ENCODE measurements at places on chromosomes 16 and 17.
A peak's percentile ranks its signal among the peaks of the same experiment; 100 is the strongest.

GRCh38 chr17:17548044-17548443 is 43.5 kb downstream of the PEMT start:
- DNase-seq, result no peak

- DNase-seq, result no peak
Measured at GRCh38 chr16:62939687-62940086, 903.4 kb upstream of the CDH8 start.

DNA sequence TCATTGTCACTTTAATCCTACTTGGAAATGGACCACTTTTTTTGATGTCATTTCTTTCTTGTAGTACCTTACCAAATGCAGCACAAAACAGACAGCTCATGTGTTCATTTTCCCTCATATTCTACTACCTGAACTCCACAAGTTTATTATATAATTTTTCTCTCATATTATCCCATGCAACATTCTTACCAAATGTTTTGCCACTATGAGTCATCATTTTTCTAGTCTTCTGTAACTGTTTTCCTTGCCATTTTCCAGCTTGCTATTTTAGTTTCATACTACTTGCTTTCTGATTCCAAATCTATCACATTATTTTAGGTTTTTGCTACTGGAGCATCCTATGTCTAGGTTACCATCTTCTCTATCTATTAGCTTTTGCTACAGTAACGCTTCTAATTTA is 332.7 kb downstream of the ZFHX3 start:
- DNase-seq, result peak; percentile 56

DNA sequence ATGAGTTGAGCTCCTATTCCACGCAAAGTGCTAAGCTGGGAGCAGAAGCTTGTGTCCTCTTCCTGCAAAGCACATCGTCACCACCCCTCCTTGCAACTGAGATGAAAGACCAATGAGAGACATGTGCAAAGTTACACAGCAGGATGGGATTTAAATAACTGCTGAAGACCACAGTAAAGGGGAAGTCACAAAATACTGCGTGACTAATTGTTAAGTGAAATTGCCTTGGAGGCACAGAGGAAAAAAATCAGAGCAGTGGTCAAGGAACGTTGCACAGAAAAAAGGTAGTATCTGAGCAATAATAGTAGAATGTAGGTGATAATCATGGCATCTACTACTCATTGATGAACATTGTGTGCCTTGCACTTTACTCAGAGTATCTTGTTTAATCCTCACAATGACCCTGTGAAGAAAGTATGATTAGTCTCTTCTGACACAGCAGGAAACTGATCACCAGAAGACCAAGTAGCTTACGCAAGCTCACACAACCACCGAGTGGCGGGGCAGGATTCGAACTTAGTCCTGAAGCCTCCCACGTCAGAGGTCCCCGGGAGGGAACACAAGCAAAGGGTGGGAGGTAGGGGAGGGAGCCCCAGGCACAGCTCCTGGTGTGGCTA is 15.4 kb upstream of the MYO18A start:
- peak; percentile 26 for DNase-seq

- no peak for DNase-seq
Measured at GRCh38 chr16:81435103-81435502, 9.5 kb upstream of the CMIP start.

GRCh38 chr16:50152351-50152806 is 727 bp upstream of the TENT4B start:
- peak; percentile 67 for DNase-seq

DNA sequence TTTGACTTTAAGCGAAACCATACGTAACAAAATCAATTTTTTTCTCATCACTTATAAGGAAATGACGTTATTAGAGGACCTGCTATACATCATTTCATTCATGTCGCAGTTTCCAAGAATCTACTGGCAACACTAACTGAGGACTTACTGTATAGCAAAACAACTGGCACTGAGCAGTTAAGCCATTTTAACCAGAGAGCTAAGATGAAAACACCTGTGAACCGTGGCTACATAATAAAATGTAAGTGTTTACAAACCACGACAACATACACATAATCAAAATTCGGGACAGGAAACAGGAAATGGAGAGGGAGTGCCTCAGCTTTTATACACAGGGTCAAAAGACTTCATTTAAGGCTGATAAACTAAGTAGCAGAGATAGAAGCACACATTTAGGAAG is 29.5 kb downstream of the METTL16 start:
- no peak for DNase-seq

DNA sequence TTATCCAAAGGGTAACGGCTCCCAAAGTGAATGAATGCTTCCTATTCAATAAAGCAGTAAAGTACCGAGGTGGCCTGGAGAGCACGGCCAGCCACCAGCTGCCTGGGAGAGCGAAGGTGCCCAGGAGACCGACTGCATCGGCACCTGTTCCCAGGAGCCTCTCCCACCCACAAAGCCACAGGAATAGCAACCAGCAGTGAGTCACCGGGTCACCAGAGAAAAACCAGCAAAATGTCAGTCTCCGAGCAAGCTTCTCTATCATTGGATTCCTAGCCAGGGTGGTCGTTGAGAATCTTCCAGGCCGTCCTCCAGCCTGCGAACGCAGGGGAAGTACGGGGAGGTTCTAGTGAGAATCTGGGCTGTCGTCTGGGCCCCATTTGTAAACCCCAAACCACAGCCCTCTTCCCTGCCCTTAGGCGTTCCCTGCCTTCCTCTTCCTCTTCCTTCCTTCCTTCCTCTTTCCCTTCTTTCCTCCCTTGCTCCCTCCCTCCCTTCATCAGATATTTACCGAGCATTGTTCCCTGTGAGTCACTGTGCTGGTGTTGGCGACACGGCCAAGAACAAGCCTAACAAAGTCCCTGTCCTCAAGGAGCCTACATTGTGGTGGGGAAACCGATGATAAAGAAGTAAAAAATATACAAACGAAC is 114.6 kb downstream of the SLC39A11 start:
- peak; percentile 16 for DNase-seq

GRCh38 chr16:81060576-81061306 is 16.3 kb downstream of the C16orf46 start:
- no peak for DNase-seq

- DNase-seq, result peak; percentile 22
Measured at GRCh38 chr17:50893183-50893993, 27.2 kb upstream of the TOB1 start.

DNA sequence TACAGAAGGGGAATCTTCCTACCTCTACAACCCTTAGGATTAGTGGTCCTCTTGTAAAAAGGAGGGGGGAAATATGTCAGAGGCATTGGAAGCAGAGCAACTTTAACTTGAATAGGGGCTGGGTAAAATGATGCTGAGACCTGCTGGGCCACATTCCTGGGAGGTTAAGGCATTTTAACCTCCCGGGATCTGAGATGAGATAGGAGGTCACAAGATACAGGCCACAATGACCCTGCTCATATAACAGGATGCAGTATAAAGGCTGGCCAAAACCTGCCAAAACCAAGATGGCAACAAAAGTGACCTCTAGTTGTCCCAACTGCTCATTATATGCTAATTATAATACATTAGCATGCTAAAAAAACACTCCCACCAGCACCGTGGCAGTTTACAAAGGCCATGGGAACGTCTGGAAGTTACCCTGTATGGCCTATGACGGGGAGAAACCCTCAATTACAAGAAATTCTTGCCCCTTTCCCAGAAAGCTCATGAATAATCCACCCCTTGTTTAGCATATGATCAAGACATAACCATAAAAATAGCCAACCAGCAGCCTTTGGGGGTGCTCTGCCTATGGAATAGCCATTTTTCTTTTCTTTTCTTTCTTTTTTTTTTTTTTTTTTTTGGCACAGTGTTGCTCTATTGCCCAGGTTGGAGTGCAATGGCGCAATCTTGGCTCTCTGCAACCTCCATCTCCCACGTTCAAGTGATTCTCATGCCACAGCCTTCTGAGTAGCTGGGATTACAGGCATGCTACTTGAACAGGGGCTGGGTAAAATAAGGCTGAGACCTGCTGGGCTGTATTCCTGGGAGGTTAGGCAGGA is 6.2 kb upstream of the C1QTNF1 start:
- no peak for DNase-seq

GRCh38 chr16:14483819-14484385 is 146.2 kb downstream of the PARN start:
- DNase-seq, result no peak

GRCh38 chr16:14650629-14651028 is 17.9 kb downstream of the BFAR start:
- DNase-seq, result no peak

GRCh38 chr17:19876529-19877161 is 8.9 kb upstream of the ULK2 start:
- no peak for DNase-seq

GRCh38 chr16:82260212-82260795 is 90.3 kb upstream of the MPHOSPH6 start:
- DNase-seq, result no peak

- no peak for DNase-seq
Measured at GRCh38 chr17:76733618-76733957, 3.5 kb downstream of the SRSF2 start.

GRCh38 chr16:88570691-88571092 is 489 bp downstream of the ZC3H18 start:
- peak; percentile 62 for DNase-seq

- no peak for DNase-seq
Measured at GRCh38 chr16:5903832-5904231, 806.2 kb upstream of the EEF2KMT start.

DNA sequence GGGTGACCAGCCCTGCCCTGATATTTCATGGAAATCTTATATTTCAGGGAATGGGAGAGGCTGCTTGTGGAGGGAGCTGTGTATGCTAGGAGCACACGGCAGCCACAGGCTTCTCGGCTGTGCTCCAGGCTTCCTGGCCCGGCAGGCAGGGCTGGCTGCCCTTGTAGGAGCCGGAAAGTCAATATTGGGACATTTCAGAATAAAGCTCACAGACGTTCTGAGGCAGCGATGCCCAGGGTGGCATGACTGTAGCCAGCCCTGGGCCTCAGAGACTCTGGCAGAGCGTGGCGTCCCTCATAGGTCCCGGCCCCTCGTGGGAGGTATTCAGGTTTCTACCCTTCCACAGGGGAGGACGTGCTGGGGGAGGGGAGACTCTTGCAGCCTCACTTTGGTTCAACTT is 65.7 kb downstream of the BANP start:
- no peak for DNase-seq

DNA sequence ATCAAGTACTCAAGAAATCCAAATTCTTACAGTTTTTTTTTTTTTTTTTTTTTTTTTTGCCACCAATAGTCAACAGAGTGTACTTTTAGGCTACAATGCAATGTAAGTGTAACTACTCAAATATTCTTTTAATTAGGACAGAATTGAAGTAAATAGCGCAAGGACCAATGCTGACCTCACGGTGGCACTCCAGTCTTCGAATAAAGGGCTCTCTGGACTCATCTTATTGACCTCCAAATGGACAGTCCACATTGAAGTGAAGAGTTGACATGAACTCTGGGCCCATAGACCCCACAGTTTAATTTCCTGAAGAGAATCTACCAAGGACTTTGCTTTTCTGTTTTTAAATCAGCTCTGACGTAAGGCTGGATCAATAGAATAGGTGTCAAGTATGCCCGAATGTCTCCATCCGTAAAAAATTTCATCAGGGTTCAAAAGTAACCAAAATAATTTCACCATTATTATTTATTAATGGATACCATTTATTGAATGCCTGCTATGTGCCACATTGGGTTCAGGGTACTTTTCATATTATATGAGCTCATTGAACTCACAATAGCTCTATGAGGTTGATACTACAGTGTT is 7.3 kb upstream of the DDX52 start:
- peak; percentile 75 for DNase-seq

- DNase-seq, result peak; percentile 54
Measured at GRCh38 chr17:79082311-79083190, 7.9 kb downstream of the ENGASE start.

DNA sequence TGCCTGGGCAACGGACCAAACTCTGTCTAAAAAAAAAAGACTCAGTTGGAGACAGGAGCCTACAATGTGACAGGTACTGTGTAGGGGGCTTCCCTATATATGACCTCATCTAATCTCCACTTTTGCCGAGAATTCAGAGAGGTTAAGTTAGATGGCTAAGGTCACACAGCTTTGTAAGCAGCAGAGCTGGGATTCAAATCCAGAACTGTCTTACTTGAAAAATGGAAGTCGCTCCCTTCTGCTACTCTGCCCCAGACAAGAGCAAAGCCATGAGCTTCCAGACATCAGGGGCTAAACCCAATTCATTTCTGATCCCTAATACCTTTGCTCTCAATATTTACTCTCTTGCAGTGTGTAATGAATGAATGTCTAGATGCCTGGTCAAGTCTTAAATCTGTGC is 41.5 kb upstream of the ABCC12 start:
- no peak for DNase-seq

- DNase-seq, result no peak
Measured at GRCh38 chr17:27560668-27561067, 70.3 kb upstream of the LGALS9 start.

DNA sequence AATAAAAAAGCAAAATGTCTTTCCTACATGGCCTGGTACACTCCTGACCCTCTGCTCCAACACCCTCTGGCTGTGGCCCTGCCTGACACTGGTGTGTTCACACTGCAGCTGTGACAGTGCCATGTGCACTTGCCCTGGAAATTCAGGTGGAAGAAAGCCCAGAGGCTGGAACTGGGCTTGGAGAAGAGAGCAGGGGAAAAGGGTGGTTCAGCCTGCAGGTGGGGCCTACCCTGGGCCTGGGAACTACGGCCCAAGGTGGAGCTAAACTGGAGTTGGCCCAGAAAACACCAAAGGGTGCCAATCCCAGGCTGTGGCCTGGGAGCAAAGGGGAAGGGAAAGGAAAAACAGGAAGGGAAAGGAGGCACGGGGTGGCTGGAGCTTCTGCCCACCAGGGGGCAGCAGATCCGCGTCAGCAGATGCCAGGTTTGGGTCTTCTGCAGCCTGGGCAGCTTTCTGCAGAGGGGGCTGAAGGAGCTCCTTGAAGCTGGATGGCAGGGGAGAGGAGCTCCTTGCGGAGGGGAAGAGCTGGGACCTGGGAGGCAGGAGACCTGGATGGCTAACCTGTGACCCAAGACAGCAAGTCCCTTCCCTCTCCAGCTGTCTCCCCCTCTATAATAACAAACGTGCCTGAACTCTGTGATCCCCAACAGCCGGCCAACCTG is 15.4 kb upstream of the CTCF start:
- DNase-seq, result peak; percentile 71

DNA sequence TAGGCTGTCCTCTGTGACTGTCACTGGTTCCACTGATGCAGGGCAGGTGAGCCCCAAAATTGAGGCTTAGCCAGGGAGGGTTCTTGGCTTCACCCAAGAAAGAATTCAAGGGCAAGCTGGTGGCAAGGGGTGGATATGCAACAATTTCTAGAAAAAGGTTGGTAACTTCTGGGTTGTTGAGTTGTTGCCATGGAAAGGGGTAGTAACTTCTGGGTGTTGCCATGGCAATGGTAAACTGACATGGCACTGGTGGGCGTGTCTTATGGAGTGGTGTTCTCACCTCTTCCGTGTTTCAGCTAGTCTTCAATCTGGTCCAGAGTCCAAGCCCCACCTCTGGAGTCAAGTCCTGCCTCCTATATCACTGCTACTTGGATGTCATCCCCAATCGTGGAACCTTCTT is 9.5 kb upstream of the GUCY2D start:
- no peak for DNase-seq

GRCh38 chr16:85836706-85837582 is 37.4 kb downstream of the COX4I1 start:
- DNase-seq, result no peak

DNA sequence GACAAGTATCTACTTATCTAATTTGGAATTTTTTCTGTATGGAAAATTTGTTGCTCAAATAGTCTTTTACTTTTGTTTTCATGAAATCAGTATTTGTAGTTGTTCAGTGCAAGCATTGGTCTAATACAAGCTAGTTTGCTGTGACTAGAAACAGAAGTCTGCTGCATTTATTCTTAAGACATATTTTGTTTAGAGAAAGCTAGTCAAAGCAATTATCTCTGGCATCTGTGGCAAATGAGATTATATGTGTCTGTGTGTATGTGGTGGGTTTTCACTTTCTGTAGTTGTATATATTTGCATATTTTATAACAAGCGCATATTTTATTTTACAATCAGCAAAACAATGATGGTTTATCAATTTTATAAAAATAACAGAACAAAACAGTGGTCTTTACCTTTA is 96.0 kb upstream of the SIAH1 start:
- no peak for DNase-seq
